ENCODE measurements at places on chromosomes 2 and 18. TPM values are rescaled to one million over a fixed set of nuclear protein-coding genes. Genes with fewer than 3 reads are reported as not detected.
A peak's percentile ranks its signal among the peaks of the same experiment; 100 is the strongest.

The CABYR gene
- 0.59 TPM for total RNA-seq

- no peak for DNase-seq
These were observed 61.0 kb downstream of the TMEM163 start for GRCh38 chr2:134657650-134658250.

DNA sequence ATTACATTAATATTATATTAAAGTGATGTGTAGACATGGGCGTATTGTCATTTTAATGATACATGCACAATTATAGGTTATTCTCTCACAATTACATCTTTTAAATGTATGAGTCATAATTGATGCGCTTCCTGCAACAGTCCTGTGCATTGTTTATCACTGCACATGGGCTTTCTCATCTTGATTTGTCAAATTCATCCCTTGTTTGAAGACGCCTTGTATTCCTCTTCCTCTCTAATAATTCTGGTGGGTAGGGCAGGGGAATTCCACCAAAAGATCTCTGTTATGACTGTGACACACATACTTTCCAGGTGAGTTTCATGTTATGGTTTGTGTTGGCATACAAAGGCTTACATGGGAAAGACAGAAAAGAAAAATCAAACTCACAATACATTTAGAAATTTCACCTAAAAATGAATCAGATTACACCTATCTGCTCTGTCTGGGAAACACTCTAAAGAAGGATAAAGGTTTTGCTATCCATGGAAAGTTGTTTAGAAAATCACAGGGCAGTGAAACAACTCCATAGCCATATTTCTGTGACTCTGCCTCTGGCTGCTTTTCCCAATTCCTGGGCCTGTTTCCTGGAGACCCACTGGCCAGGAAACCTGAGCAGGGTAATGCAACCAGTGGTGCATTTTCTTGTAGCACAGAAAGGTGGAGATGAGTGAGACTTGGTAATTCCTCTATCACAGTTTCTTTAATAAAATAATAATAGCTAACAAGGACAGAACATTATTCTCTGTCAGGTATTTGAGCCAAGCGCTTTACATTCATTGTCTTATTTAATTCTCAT, 13.2 kb downstream of the SLC9A2 start:
- DNase-seq, result no peak

DNA sequence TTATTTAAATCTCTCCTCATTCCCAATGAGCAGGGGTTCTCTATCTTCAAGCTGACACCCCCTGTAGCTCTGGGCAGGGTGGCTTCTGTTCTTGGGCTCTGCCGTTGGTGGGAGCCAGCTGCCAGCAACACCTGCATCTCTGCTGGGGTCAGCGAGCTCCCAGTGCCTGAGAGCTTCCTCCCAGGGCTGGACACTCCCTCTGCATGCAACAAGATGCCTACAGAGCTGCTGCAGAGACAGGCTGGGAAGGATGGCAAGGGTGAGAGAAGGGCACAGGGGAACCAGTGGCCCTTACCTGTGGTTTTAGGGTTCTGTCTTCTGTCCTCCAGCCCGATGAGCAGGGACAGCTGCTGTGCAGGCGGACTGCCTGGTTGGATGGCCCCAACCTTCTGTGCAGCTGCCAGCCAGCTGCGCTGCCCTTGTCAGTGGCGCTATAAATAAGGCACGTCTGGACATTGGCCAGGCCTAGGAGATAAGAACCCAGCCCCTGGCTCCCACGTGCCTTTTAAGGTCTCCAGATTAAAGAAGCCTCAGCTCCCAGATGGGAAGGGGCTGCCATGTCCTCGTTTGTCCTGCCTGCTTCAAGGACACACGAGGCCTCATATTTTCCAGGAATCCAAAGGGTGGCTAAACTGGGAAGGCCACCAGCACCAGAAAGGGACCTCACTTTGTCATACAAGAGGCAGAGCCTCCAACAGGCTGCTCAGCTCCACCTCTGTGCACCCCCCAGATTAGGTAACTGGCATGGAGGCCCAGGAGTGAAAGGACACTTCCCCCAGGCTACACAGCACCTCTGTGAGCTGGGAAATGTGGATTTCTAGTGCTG, 39.5 kb upstream of the FHL2 start:
- DNase-seq, result peak; percentile 87

DNA sequence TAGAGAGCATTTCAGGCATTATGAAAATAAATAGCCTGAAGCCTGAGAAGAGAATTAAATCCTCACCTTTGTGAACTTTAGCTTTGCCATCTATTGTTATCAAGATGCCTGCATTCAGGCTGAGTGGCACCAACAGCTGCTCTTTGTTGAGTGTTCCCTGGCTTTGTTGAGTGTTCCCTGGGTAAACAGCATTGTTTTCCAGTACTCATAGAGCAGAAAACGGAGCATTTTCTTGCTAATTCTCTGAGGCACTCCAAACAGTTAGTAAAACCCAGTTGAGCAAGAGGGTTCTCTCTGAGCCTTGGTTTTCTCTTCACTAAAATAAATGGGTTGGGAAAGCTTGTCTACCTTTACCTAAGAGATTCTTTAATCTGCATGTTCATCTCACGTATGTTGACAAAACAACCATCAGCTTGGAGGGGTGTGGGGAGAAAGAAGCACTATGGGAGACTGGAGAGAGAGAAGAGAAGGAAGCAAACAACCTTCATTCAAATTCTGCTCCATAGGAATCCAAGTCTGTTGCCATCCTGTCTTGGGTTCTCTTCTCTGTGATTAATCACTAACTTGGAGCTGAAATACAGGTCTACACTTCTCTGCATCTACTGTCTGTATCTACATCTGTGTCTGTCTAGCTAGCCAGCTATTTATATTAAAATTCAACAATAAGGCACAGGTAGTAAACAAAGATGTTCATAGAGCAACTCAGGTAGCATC, 567.0 kb upstream of the SOX11 start:
- no peak for DNase-seq

GRCh38 chr18:10838553-10838952, 310.8 kb downstream of the PIEZO2 start:
- no peak for DNase-seq

The MAPRE3 gene
- 43.1 TPM for total RNA-seq

DNA sequence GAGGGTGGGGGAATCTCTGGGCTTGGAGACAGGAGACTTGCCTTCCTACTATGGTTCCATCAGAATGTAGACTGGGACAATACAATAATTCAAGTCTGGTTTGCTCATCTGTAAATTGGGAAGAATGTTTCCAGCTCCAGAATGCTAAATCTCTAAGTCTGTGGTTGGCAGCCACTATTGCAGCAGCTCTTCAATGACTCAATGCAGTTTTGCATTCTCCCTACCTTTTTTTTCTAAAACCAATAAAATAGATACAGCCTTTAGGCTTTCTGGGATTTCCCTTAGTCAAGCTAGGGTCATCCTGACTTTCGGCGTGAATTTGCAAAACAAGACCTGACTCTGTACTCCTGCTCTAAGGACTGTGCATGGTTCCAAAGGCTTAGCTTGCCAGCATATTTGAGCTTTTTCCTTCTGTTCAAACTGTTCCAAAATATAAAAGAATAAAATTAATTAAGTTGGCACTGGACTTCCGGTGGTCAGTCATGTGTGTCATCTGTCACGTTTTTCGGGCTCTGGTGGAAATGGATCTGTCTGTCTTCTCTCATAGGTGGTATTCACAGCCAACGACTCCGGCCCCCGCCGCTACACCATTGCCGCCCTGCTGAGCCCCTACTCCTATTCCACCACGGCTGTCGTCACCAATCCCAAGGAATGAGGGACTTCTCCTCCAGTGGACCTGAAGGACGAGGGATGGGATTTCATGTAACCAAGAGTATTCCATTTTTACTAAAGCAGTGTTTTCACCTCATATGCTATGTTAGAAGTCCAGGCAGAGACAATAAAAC, 6.5 kb downstream of the TTR start:
- DNase-seq, result no peak

The RETSAT gene
- total RNA-seq, result 16.6 TPM

The NIF3L1 gene
- 19.1 TPM for total RNA-seq

DNA sequence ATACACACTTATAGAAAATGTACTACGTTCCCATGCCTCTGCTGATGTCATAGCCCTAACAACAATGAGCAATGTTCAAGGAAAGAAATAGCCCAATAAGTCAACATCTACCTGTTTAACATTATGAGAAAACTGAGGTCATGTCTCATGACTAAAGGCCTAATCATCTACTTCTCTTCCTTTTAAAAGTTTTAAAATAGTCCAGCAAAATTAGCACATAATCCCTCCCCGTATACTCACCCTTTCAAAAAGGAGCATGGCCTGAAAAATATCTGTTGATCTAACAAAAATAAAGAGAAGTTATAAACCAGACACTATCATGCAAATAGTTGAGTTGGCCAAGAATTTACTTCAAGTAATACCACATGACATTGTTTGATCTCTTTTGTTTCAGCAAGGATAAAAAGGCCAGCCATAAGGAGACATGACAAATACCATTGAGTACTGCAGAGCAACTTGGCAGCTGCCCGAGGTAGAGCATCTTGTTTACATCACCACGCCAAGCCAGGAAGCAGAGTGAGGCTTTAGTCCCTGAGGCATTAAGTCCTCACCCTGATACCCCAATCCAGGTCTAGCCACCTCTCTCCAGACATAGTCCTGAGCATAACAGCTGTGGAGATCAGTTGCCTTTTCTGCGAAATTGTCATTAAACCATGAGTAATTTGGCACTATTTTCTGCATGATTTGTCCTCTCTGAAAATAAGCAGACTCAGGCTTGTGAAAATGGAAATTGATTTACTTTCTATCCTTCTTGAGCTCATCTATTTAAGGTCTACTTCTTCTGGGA, 137.4 kb upstream of the ETAA1 start:
- DNase-seq, result no peak

DNA sequence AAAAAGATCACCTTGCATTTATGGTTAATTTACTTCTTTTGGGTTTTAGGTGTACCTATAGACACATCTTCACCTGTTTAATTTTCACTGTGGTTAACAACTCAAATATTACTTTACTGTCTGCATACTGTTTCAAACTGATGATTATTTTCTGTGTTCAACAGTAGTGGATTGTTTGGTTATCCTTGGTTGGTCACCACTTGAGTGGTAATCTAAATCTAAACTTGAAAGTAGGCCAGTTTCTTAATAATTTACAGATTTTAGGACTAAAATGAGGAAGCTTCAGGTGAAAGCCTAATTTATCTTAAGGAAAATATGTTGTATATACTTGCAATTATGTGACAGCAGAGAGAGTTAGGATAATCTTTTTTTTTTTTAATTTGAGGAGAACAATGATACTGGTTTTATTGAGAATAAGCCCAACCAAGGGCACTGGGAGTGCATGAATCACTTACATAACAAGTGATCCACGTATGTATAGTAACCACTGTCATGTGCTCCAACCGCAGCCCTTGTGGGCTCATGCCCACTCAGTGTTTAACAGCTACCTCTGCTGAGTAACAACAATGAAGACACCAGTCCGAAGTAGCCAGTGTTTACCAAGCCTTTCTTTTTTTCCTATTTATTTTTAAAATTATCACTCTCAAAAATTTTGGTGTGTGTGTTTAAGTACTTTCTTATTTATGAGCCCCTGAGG, 31.0 kb upstream of the WDSUB1 start:
- no peak for DNase-seq

GRCh38 chr2:133345638-133346037, 222.6 kb downstream of the NCKAP5 start:
- no peak for DNase-seq

GRCh38 chr2:77521931-77522470, at the start of gene LRRTM4:
LRRTM4 (minus strand) TSS chr2:77522376.
- DNase-seq, result no peak

The IL36RN gene
- total RNA-seq, result not detected

GRCh38 chr2:112005406-112006075, 49.5 kb upstream of the TMEM87B start:
- DNase-seq, result no peak

GRCh38 chr2:28621172-28622100, 125.6 kb downstream of the PLB1 start:
- no peak for DNase-seq

- DNase-seq, result no peak
These were observed 13.7 kb downstream of the LRRTM4 start for GRCh38 chr2:77508511-77508910.

- no peak for DNase-seq
These were observed 1367.2 kb upstream of the CELF4 start for GRCh38 chr18:38932752-38933151.

The DPYSL5 gene
- 0.19 TPM for total RNA-seq

GRCh38 chr2:211429256-211429920, 873.0 kb downstream of the CPS1 start:
- no peak for DNase-seq

The PLGLB2 gene
- total RNA-seq, result 0.97 TPM

GRCh38 chr2:120384486-120385354, 38.8 kb downstream of the INHBB start:
- DNase-seq, result no peak

GRCh38 chr18:46297124-46297523, 192.9 kb downstream of the HAUS1 start:
- DNase-seq, result no peak

The TUBA3E gene
- total RNA-seq, result 1.2 TPM

- DNase-seq, result peak; percentile 53
These were observed 146.5 kb downstream of the DDX1 start for GRCh38 chr2:15738225-15738546.

DNA sequence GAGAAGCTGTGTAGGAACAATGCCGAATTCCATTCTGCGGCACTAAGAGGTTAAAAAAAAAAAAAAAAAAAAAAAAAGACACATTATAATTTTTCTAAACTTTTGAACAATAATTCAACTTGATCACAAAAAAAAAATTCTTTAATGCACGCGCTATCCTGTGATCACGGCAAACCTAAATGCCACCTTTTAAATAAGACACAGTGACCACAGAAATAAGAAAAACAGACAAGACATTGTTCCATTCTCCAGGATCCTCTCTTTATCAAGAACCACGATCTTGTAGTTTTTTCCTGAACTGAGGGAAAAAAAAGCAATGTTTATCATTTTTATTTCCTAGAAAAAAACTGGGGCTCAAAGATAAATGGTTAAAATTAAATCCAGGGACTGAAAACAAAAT, 9.4 kb downstream of the SUCLG1 start:
- DNase-seq, result no peak

DNA sequence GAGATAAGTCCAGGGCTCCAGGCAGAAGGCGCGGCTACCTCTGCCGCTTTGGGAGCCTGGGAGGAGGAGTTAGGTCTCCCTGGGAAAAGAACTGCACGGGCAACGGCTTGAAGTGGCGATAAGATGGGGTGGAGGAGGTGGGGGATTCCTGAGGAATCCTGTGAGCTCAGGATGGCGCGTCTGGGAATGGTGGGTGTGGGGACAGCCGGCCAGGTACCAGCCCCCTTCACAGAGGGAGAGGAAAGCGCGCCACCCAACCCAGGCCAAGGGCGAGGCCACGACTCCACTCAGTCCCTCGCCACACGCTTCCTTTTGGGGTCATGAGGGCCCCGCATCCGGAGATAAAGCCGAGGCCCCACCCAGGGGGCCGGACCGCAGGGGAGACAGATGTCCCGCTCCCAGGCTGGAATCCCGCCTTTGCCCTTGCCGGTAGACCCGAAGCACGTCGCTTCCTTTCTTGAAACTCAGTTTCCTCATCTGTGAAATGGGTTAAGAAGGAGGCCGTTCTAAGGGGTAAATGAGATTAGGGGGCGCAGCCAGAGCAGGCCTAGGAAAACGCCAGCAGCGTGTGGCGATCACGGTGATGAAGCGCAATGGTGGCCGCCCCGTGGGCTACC, 1.7 kb upstream of the CTDSP1 start:
- peak; percentile 91 for DNase-seq

- no peak for DNase-seq
These were observed 10.9 kb downstream of the STARD7 start for GRCh38 chr2:96197546-96198255.

- DNase-seq, result no peak
These were observed 476.7 kb upstream of the RAB6C start for GRCh38 chr2:129502781-129503180.

The GKN2 gene
- total RNA-seq, result not detected
